ENCODE measurements at places on chromosomes 6 and 20.

DNA sequence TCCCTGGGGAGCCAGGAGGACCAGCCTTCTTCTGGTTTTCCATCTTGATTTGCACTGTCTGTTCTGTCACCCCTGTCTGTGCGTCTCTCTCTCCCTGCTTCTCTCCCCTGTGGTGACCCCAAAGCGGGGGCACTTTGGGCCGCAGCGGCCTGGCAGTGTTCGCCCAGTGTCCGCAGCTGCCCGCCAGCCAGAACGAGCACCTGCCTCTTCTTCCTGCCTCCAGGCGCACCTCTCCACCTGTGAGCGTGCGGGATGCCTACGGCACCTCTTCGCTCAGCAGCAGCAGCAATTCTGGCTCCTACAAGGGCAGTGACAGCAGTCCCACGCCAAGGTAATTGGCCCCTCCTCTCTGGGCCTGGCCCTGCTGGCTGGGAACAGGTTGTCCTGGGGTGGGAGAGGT lies 30.8 kb downstream of the SNPH start:
- DNase-seq = no peak

DNA sequence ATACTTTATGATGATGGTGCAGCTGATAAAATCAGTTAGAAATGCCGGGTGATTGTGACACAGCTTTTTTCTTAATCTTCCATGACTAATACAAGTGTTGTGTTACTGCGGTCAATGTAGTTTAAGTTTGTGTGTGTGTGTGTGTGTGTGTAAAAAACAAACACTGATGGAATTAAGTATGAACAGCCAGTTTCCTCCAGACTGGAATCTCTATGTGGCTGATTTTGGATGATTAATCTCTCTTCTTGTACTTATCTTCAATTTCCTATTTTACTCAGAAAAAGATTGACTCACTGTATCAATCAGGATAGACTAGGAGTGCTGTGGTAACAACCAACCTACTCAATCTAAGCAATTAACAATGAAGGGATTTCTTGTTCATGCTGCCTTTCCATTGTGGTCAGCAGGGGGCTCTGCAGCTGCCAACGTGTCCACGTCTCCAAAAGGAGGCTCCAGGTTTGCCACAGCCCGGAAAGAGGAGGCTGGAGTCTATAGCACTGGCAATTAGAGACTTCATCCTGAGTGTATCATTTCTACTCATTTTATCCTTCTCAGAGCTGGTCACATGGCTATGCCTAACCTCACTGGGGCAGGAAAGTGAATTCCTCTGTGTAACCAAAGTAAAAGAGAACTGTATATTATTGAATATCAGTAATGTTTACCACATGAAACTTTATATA lies 107.7 kb downstream of the CD109 start:
- DNase-seq = peak; percentile 20

GRCh38 chr6:28407401-28407800 lies 7.9 kb upstream of the ZSCAN12 start:
- no peak for DNase-seq

GRCh38 chr6:6823030-6823429 lies 234.5 kb downstream of the LY86 start:
- DNase-seq = no peak

GRCh38 chr6:21107796-21108195 lies 485.8 kb upstream of the SOX4 start:
- DNase-seq = no peak
